ENCODE measurements at places on chromosomes 2 and 18.
A peak's percentile ranks its signal among the peaks of the same experiment; 100 is the strongest.

- DNase-seq: no peak
Measured at GRCh38 chr2:241009601-241010530, 11.4 kb downstream of the SNED1 start.

DNA sequence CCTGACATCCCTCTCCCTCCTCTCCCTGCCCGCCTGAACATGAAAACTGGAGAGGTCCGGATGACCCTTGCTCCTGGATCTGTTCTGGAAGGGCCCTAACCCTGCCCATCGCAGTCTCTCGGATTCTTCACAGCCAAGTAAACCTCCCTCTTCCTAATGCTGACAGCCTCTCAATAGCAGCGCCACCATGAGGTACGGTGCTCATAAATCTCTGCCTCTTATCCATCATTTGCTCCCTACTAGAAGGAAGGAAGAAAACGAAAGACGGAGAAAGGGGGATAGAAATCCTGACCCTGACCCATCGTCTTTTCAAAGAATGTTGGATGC, 257.9 kb downstream of the BCL11A start:
- no peak for DNase-seq

DNA sequence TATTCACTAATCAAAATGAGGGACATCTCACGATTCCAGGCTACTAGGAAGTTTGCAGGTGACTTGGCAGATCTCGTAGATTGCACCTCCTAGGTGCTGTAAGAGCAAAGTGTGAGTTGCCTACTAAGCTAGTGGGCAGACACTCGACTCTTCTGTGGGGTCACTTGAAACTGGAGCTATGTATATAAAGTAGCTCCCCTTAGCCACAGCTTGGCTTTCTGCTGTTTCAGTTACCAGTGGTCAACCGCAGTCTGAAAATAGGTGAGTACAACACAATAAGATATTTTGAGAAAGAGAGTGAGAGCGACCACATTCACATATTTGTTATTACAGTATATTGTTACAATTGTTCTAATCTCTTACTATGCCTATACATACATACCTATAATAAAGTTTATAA, 23.3 kb downstream of the CTAGE1 start:
- DNase-seq: no peak

DNA sequence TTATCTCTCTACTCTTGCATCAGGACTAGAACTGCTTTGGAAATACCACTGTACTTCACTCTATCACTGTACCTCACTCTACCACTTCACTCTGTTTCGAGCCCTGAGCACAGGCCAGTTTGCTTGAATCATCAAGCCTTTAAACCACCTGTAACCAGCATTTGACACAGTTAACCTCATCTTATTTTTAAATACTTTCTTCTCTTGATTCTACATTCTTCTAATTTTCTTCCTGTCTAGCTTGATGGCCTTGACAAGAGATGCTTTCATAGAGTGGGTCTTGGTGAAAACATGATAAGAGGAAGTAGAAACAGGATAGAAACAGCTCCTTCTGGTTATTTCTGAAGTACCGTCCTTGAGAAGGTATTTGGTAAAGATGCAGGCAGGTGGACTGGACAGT, 78.1 kb downstream of the SPIRE1 start:
- no peak for DNase-seq

DNA sequence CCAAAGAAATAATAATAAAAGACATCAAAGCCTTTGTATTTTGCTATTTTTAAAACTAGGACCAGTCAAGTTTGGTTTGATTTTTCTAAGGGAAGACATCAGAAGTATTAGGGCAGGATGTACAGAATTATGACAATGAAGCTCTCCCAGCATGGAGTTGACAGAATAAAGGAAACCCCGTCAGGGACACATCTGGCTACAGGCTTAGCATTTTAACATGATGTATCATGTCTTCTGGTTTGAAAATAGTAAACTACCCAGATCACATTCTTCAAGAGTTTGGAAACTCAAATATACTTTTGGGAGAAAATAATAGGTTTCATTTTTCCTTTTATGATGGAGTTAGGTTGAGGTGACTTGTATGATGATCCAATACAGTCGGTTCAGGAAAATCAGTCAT, 552.0 kb upstream of the CDH2 start:
- no peak for DNase-seq

- DNase-seq: no peak
Measured at GRCh38 chr2:167749660-167750059, 497.7 kb downstream of the STK39 start.

DNA sequence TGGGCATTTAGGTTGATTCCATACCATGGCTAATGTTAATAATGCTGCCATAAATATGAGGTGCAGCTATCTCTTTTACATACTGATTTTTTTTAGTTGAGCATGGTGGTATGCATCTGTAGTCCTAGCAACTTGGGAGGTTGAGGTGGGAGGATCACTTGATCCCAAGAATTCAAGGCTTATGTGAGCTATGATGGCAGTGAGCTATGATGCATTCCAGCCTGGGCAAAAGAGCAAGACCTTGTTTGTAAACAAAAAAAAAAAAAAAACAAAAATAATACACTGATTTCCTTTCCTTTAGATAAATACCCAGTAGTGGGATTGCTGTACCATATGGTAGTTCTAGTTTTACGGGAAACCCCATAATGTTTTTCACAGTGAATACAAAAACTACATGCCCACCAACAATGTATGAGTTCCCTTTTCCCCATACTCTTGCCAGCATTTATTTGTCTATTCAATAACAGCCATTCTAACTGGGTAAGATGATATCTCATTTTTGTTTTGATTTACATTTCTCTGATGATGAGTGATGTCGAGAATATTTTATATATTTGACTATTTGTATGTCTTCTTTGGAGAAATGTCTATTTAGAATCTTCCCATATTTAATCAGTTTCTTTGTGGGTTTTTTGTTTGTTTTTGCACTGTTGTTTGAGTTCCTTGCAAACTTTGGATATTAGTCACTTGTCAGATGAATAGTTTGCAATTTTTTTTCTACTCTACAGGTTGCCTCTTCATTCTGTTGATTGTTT, 281.0 kb upstream of the KYNU start:
- DNase-seq: no peak

GRCh38 chr2:192410319-192410718, 215.6 kb upstream of the TMEFF2 start:
- DNase-seq: no peak

DNA sequence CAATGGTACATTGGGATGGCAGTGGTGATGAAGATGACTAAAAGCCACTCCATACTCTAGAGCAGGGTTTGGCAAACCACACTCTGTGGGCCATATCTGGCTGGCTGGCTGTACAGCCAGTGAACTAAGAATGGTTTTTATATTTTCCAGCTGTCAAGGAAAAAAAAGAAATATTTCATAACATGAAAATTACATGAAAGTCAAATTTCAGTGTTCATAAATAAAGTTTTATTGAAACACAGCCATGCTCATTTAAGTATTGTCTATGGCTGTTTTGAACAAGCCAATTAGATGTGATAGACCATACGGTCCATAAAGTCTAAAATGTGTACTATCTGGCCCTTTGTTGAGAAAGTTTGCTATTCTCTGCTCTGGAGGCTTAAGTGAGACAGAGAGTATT, 1.5 kb downstream of the TTC21B start:
- no peak for DNase-seq

DNA sequence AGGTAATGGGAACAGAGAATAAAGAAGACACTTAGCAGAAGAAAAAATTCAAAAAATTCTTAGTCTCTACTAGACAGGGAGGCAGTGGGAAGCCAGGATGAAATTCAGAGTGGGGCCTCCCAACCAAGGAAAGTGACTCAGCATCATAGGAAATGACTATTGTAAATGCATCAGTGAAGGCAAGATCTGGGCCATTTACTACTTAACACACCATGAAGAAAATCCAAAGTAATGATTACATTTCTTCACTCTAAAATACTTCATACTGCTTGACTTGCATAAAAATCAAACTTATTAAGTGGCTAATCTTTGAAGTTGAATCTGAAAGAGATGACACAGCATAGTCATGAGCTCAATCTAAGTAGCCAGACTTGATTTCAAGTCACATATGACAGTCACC, 405.8 kb upstream of the SLC39A10 start:
- no peak for DNase-seq

DNA sequence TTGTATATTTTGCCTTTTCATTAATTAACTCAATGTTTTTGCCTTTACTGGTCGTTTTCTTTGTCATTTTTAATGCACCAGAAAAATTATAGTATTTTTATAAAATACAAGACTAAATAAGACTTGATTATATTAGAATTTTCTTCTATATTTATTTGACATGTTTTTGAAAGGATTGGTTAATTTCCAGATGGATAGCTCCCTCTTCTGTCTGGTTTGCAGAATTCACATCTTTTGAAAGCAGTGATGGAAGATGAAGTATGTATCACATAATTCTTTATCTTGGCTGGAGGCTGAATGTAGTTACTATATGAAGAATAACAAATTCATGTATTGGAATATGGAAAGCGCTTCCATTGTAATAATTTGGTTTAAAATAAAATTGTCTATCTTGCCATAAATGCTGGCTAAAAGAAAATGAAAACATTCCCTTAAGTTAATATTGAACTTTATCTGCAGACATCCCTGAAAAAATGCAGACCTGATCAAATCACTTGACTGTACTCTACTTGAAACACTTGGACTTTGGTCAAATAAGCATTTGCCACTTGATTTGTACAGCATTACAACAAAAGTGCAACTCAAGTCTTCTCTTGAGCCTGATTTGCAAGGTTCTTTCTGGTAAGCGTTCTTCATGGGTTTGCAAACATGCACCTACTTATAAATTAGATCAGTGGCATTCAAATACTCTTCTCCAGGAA, 86.3 kb upstream of the EFEMP1 start:
- DNase-seq: no peak

- no peak for DNase-seq
Measured at GRCh38 chr2:205877496-205877895, 195.2 kb downstream of the NRP2 start.

DNA sequence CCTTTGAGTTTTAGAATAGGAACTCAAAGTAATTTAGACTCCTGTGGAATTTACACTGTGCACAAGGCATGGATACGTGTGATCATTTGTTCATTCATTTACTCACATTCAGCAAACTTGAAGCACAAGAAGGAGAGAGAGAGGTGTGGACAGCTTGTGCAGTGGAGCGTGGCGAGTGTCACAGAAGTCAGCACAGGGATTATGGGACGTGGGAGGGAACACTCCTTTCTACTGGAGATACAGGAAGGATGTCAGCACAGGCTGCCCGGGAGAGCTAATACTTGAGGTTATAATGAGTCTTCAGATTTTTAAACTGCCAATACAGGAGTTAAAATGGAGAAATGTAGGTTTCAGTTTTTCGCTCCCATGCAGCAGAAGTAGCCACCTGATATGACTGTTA, 7.0 kb downstream of the FAM228A start:
- DNase-seq: no peak

GRCh38 chr2:100411841-100412292, 5.6 kb downstream of the CHST10 start:
- DNase-seq: no peak

- DNase-seq: no peak
Measured at GRCh38 chr18:70294471-70295191, 5.8 kb downstream of the SOCS6 start.

DNA sequence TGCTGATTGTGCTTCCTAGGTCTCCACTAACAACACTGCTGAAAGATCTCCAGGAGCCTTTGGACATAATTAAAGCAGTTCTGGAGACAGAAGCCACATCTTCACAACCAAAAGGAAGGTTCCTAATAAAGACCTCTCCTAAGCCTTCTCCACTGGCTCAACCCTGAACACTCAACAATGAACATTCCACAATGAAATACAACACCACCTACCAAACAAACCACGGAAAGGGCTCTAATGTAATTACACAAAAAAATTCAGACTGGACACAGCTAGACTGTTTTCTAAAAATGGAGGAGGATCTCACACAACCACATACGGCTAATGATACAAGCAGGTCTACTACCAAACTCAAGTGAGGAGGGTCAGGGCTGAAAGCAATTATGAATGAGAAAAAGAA, 43.6 kb downstream of the NOL10 start:
- DNase-seq: no peak

DNA sequence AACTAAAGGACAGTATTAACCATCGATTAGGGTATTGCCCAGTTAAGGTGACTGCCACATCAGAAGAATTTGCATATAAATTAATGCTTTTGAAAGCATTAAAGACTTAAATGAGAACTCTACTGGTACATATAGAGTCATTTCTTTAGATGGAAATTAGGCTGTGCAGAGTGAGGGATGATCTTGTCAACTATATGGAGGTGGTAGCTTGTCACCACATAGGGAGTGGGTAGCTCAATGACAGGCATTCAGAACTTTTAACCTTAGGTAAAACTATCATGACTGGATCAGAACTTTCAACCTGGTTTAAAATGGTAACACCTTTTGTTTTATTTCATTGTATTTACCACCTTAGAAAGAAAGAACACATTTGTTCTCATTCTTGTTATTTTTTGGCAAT, 384.6 kb upstream of the LRRTM1 start:
- no peak for DNase-seq

DNA sequence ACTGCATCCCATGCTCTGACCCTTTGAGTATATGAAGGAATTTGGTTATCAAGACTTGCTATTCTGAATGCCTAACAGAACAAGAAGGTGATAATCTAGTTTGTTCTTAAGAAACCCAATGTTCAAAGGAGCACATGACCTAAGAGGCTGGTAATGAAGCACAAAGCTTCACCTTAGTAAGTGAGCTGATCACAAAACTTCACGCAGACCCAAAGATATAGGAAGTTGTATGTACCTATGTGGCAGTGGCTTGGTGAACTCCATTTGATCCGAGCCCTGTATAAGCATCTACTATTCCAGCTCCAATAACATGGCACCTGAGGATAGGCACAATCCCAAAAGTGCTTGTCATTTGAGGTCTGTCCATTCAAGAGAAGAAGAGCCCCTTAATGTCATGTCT, 78.6 kb downstream of the ANKRD44 start:
- DNase-seq: no peak

- no peak for DNase-seq
Measured at GRCh38 chr2:237889016-237889415, 29.6 kb downstream of the RAMP1 start.

GRCh38 chr2:101151146-101151858, at the start of gene TBC1D8:
TSS of gene TBC1D8 (minus strand) at chr2:101151382. CDS start at chr2:101151253, 129 bp downstream.
- peak; percentile 91 for DNase-seq

- no peak for DNase-seq
Measured at GRCh38 chr2:234204480-234204879, 154.0 kb downstream of the SPP2 start.

GRCh38 chr2:27736031-27736889, 35.3 kb upstream of the MRPL33 start:
- no peak for DNase-seq

- DNase-seq: peak; percentile 88
Measured at GRCh38 chr18:58768293-58768974, 96.2 kb upstream of the ZNF532 start.

GRCh38 chr18:75246721-75247610, 36.4 kb downstream of the TSHZ1 start:
- DNase-seq: peak; percentile 45
